MG63 (cell line): ENCODE measurements at places on chromosomes 11 and 22.

GRCh38 chr11:81497202-81497804 is 1236.4 kb downstream of the FAM181B start:
- no peak for DNase-seq

GRCh38 chr11:118997627-118998387 is at the start of gene CENATAC:
CENATAC (plus strand) TSS chr11:118998138; CDS start chr11:118998198, 60 bp downstream.
- peak; percentile 94 for DNase-seq

DNA sequence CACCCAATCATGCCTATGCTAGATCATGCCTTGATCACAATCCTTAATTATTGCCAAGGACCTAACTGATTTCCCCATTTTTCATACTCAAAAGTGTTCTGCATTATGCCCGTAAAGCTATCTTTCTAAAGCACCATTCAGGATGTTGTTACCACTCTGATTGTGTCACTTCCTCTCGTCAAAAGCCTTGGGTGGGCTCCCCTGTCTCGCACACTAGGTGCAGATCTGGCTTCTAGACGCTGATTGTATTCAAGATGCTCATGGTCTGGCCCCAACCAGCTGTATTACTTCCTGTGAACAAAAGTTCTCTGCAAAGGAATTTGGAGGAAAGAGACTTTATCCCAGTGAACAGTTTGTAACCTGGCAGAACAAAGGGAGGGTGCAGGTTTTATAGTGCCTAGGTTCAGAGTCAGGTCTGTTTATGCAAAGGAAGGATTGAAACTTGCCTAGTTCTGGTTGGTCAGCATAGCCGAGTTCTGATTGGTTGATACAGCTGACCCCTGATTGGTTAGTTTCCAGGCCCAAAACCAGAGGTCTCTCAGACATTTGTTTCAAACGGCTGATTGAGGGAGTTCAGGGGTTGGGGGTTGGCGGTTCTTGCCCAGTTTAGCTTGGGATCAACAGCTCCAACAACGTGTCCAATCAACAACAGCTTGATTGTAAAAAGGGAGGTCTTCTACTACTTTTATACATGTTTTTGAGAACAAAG is 25.4 kb downstream of the ATG13 start:
- DNase-seq, result no peak

- DNase-seq, result no peak
Observed at GRCh38 chr11:79296141-79296540, 144.7 kb downstream of the TENM4 start.

DNA sequence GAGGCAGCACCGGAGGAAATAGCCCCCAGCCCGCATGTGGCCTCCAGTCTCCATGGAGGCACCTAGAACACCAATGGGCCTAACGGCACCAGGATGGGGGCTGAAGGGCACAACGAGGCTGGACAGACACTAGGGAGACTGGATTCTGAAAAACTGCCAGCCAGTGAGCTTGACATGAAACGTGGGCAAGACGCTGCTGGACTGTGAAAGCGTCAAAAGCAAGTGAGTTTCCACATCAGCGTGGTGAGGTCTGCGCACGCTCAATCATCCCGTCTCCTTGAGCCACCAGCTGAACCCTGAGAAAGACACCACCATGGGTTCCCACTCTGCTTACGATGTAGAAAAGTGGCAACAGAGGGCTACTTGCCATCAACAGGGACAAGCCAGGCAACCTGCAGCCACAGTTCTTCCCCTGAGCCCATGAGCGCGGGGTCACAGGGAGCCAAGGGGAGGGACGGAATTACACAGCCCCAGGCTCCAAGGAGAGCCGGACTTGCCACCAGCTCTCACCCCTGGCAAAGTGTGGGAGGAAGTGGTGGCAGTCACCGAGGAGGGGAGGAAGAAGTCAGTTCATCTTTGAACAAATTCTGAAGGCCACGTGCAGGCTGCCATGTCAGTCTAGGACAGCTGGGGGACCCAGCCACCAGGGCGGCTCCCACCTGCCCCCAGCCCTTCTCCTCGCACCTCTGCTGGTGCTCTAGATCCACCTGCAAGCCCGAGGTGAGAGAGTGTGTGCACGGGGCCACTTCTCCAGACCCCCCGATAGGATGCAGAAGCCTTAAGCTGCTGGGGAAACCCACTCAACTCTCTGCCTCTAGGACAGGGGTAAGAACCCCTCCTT is 131.1 kb downstream of the MPPED1 start:
- DNase-seq, result no peak

GRCh38 chr11:79174045-79175008 is 266.5 kb downstream of the TENM4 start:
- DNase-seq, result no peak

DNA sequence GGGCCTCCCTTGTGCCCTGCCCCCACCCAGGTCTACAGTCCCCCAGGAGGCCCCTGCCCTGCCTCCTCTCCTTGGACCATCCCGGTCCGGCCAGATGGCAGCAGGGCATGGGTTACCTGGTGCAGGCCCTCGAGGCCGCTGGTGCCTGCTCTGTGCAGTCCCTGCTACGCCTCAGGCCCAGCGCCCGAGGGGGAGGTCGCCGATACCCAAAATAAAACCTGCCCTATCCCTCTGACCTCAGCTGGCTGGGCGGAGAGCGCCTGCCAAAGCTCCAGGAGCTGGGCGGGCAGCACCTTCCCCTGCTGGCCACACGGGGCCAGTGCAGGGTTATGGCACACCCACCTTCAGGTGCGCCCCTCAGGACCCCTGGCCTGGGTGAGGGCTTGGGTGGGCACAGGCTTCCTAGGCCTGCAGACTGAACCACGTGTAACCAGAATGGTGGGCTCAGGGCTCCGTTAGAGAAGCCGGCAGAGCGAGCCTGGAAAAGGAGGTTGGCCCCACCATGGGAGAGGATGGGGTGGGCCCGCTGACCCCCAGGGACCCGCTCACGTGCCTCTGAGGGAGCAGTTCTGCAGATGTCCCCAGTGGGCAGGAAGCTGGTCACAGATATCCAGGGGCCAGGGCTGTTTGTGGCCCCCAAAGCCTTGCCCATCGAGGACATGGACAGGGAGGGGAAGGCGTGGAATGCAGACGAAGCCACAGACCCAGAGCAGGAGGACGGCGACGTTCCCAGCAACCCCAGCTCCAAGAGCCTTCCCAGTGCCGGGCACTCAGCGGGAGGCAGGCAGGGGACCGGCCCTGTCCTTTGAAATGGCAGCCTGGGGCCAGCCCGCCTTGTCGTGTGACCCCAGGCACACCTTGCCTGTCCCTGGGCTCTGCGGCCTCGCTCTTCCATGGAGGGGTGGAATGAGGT is 1.7 kb upstream of the TNNT3 start:
- peak; percentile 42 for DNase-seq

DNA sequence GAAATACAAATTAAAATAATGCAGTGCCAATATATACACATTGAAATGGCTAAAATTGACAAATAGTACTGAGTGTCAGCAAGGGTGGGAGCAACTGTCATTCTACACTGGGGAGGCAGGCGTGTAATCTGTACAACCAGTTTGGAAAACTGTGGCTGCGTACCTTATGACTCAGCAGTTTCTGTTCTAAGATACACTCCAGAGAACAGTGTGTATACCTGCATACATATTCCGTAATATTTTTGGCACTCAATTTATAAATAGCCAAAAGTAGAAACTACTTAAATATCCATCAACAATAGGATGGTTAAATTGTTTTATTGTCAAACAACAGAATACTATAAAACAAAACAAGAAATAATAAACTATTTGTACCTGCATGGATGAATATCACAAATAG is 57.6 kb downstream of the RNF169 start:
- DNase-seq, result no peak

GRCh38 chr11:93348930-93349329 is 18.4 kb downstream of the DEUP1 start:
- no peak for DNase-seq

- DNase-seq, result no peak
Observed at GRCh38 chr11:88414385-88414861, 76.9 kb upstream of the CTSC start.
